ENCODE measurements at places on chromosomes 6 and 20.

GRCh38 chr6:138957903-138958302 is 30.1 kb downstream of the REPS1 start:
- no peak for DNase-seq

DNA sequence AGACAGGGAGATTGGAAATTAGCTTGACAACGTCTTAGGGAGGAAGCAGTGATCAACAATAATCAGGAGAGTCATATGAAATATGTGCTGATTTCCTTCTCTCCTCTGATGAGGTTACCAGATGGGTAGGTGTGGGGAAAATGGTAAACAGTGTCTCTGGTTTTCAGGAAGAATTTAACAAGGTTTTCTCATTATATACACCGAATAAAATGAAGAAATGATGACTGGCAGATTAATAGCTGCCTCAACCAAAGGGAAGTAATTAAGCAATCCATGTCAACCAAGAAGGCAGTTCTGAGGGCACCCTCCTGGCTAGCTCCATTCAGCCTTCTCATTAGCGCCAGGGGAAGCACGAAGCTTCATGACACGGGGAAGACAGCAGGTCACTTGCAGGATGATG is 12.7 kb upstream of the RAMACL start:
- no peak for DNase-seq

DNA sequence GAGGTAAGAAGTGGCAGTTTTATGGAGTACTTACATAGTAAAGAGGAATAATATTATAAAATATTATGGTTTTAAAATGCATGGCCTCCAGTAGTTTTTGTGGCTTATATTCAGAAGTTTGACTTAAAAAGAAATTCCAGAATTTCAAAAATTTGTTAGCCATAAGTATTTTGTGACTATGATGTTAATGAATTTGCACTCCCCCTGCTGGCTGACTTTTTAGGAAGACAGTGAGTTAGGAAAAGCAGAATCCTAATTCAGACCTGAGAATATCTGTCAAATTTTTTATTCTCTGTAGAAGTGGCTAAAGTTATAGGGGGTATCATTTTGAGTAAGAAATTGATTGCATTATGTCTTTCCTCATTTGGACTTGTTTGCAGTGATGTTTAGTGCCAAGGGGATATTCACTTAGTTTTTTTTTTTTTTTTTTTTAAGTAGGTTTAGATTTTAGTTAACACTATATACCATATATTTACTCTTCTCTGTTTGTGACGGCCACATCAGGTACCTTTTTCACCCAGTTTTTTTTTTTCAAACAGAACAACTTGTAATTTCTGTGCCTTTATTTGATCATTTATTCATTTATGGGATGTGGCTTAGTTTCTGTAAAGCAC is 40.8 kb downstream of the ZFAND3 start:
- DNase-seq, result no peak

- no peak for DNase-seq
Observed at GRCh38 chr20:62338294-62338620, 28.9 kb downstream of the LAMA5 start.

GRCh38 chr20:43194137-43194536 is 4.4 kb upstream of the PTPRT start:
- no peak for DNase-seq

- no peak for DNase-seq
Observed at GRCh38 chr6:15427331-15428070, 181.6 kb downstream of the JARID2 start.

GRCh38 chr6:149567194-149567586 is 1.0 kb downstream of the GINM1 start:
- DNase-seq, result no peak

- DNase-seq, result no peak
Observed at GRCh38 chr20:17059465-17059864, 167.4 kb upstream of the PCSK2 start.

DNA sequence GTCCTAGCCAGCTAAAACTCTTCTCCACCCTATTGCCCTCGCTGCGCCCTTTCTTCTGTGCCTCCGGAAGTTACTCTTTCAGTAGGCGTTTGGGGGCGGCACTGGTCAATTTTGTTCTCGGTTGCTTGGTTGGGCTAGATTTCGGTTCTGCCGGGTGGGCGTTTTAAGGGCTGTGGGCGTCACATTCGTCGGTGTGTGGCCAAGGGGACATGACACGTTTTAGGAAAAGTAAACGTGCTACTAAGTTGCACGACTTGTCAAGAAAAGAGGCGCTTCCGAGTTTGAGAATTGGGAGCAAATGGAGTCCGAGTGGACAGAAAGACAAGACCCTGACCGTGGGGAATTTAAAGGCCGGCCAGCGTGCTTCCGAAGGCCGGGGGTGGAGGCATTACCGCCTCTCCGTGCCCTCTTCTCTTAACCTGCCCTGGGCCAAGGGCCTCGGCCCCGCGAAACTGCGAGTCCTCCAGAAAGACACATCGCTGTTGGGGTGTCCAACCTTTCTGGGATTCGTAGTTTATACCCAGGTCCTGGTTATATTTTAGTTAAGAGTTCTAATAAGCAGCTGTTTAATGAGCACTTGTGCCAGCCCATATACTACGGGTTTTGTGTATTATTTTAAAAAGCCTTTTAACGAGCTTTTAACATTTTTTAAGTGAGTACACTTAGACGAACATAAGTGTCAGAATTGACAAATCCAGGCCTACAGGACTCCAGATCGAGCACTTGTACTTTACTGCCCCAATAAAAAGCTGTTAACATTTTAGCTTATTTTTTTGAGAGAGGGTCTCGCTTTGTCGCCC is 664 bp upstream of the BAG6 start:
- DNase-seq, result peak; percentile 90

GRCh38 chr6:130120731-130121130 is 102.0 kb downstream of the SAMD3 start:
- no peak for DNase-seq

- no peak for DNase-seq
Observed at GRCh38 chr6:168383062-168383854, 57.7 kb upstream of the SMOC2 start.

GRCh38 chr20:45347297-45347935 is 808 bp downstream of the SDC4 start:
- DNase-seq, result no peak

- no peak for DNase-seq
Observed at GRCh38 chr20:10667560-10668167, 6.1 kb downstream of the JAG1 start.

DNA sequence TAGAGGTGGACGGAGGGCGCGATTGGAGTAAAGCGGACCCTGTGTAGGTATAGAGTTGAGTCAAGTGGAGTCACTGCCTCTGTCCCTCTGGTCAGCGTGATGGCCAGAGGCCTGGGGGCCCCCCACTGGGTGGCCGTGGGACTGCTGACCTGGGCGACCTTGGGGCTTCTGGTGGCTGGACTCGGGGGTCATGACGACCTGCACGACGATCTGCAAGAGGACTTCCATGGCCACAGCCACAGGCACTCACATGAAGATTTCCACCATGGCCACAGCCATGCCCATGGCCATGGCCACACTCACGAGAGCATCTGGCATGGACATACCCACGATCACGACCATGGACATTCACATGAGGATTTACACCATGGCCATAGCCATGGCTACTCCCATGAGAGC is 479 bp downstream of the SLC39A7 start:
- DNase-seq, result no peak

- no peak for DNase-seq
Observed at GRCh38 chr6:114436691-114437090, 93.9 kb upstream of the HS3ST5 start.

GRCh38 chr20:62595491-62595890 is 46.8 kb upstream of the SLCO4A1 start:
- DNase-seq, result peak; percentile 8

DNA sequence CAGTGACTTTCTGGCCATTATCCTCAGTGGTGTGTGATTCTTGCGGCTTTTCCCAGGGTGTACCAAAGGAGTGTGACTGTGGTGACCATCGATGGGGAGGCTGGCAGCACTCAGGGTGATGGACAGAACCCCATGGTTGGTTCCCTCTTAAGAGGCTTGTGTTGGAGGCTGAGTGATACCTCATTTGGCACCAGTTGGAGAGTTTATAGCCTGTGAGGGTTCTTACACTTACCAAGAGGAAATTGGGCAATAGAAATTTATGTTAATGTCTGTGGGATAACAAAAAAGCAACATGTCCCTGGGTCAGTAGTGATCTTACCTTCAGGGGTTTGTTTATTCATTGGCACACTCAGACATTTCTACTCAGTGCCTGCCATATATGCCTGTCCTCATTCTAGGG is 37.2 kb downstream of the DAAM2 start:
- no peak for DNase-seq

DNA sequence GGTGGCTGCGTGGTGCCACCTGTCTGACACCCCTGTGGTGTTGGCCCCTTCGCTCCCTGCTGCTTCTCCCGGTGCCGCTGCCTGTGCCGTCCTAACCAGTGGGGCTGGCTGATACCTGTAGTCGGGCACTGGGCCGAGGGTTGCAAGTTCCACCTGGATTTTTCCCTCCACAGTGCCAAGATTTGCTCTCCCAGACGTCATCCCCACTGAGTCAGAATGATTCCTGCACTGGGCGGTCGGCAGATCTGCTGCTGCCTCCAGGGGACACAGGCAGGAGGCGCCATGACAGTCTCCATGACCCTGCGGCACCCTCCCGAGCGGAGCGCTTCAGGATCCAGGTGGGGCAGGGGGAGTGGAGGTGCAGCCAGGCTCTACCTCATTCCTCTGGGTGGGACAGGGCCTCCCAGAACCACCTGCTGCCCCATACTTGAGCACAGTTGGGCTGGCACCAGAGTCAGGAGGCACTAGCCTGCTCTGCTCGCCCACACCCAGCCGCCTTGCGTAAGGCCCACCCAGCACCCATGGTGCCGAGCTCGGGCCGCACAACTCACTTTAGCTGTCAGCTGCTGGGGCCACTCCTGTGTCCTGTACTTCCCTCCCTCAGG is 60.2 kb downstream of the TCP11 start:
- DNase-seq, result no peak

DNA sequence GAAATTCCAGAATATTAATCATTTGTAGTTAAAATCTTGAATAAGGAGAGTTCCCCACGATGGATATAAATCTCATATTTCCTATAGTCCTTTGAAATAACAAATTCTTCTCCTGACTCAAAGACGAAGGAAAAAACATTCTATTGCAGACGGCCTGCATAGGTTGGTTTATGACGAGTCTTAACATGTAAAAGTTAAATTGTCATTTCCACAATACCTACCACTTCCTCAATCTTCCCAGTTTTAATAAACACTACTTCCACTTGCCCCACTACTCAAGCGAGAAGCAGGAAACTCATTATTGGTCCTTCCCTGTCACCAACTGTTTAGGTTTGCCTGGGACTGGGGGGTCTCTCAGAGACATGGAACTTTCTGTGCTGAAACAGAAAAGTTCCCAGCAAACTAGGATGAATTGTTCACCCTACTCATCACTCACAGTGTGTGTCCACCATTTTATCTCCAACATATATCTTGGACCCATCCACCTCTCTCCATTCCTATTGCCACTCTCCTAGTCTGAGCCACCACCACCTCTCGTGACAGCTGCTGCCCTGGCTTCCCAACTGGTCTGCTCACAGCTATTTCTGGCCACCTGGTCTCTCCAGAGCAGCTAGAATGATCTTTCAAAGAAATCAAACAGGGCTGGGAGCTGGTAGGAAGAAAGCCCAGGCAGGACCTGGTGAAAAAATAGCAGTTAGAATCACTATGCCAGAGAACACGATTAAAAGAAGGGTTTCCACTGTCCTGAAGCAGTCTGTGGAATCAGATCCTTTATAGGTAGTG is 15.1 kb upstream of the ZSCAN9 start:
- no peak for DNase-seq

- no peak for DNase-seq
Observed at GRCh38 chr20:24417485-24417884, 51.9 kb upstream of the SYNDIG1 start.

GRCh38 chr20:14853079-14853478 is 515.7 kb upstream of the FLRT3 start:
- DNase-seq, result no peak

- DNase-seq, result no peak
Observed at GRCh38 chr6:7201444-7201731, 93.6 kb downstream of the RREB1 start.

DNA sequence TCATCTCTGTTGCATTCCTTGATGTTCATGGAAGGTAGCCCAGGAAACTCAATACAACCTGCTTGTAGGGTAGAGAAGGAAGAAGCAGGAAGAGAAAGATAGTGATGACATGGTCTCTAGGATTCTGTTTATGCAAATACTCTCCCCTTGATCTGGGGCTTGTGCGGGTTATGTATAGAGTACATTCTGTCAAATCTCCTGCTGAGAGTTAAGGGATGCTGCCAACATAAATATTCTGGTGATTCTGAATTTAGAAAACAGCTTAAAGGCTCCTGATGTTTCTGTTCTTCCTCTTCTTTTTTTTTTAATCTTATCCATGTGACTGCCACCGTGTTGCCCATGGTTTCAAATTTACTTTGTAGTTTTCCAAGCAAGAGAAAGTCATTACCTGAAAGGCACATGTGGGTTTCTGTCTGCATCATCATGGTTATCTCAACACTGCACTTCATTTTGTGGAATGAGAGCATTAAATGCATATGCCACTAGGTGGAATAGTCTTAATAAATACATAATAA is 150.6 kb downstream of the RPS12 start:
- no peak for DNase-seq

DNA sequence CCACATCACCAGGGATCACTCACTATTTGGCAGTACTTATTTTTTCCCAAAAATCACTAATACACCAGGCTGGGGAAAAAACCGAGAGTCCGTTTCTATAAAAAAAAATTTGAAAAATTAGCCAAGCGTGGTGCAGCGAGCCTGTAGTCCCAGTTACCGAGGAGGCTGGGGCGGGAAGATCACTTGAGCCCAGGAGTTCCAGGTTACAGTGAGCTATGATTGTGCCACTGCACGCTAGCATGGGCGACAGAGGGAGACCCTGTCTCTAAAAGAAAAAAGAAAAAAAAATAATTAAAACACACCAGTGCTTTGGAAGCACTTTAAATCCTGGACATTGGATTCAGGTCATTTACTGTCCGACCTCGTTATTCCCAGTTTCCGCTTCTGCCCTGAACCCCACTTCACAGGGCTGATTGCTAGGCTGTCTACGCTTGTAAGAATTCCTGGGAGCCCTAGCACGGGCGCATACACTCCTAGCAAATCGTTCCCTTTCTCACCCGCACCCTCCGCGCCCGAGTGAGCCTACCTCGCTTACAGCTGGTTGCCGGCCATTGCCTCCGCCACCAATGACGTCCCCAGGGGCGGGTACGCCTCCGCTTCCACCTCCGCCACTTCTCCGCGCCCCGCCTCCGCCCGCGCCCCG is at the start of gene TPMT:
TPMT (minus strand) TSS at position 571 of the 643 bp plus-strand sequence. CDS start 5,950 bp downstream, outside the sequence.
- DNase-seq, result no peak

GRCh38 chr20:38450412-38450975 is 15.4 kb upstream of the SNHG17 start:
- DNase-seq, result no peak

DNA sequence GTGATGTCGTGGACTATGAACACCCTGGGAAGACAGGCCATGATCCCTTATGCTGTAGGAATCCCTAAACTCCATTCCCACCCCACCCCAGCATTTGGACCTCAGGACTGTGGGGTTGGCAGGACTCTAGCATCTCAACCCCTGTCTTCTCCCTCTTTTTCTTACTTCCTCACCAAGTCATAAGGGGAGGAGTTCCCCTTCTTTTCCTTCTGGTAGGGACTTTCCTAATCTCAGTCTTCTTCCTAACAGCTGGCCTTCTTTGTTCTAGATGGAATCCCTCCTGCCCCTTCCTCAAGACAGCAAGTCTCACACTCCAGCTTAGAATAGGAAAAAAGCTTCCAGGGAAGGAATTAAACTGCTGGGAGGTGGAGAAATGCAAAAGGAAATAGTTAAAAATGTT is 2.3 kb upstream of the SIRPB2 start:
- DNase-seq, result no peak

All from stimulated activated naive CD4-positive, alpha-beta T cell treated with Interleukin-2 at 50 U/mL for 16 hours (primary cell).